Stimulated activated CD4-positive, alpha-beta T cell treated with anti-CD3 and anti-CD28 coated beads, Interleukin-4, amount 100 ng/mL, for 4 hours (primary cell): ENCODE measurements at places on chromosomes 3 and 15.

DNA sequence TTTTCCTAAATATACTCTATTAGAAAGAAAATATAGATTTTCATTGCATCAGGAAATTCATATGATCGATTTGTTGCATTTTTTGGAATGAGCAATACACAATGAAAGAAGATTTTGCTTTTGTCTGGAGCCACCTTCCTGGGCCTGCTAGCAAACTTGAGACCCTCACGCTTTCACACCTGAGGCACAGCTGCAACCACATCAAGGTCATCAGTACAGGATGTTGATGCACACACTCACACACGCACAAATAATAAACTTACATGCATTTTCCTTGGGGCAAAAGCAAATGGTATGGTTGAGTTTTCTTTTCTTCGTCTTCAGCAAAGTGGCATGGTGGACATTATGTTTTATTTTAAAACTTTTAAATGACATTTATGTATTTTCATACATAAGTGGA, 64.8 kb upstream of the SATB1 start:
- no peak for DNase-seq

GRCh38 chr3:74435631-74436030, 178.8 kb downstream of the CNTN3 start:
- no peak for DNase-seq

DNA sequence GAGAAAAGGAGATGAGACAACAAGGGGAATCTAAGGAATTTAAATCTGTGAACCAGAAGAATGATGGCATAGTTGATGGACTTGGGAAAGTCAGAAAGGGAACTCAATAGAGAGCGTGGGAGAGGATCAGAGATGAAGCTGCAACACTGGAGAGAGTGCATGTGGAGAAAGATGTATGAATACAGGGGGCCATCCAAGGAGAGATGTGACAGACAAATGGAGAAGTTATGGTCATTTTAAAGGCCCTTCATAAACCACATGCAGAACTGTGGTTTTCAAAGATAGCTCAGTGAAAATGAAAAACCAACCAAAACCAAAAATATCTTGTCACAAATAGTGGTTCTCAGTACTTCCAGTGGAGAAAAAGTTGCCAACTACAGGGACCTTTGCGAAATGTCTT, 265.2 kb downstream of the SUCLG2 start:
- no peak for DNase-seq

DNA sequence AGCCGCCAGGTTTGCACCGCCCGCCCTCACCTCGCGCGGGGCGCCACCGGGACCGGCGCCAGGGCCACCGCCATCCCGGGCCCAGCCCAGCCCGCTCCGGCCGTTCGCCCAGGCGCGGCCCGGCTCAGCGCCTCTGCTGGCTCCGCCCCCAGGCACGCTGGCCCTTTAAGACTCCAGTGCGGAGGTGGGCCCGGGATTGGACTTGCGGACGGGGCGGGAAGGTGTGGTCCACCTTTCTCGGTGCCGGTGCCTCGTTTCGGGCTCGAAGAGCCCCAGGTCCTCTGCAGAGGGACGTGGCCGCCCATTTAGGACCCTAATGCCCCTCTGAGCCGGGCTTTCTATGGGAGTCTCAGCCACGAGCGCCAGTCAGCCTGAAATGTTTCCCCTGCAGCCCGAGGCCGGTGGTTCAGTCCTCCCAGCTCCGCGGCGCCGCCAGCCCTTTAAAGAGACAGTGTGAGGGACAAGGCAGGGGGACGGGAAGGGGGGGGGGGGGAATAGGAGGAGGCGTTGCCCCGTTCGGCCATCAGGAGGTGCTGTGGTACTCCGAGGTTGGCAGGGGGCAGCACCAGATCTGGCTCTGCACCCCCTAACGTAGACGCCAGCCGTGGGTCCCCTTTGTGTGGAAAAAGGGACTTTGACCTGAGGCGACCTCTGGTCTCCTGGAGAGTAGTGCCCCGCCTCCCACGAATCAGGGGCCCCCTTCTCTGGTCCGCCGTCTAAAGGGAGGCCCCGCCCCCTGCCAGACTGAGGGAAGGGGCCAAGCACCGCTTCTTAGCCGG, 1.0 kb downstream of the HYAL2 start:
- DNase-seq, result peak; percentile 80

DNA sequence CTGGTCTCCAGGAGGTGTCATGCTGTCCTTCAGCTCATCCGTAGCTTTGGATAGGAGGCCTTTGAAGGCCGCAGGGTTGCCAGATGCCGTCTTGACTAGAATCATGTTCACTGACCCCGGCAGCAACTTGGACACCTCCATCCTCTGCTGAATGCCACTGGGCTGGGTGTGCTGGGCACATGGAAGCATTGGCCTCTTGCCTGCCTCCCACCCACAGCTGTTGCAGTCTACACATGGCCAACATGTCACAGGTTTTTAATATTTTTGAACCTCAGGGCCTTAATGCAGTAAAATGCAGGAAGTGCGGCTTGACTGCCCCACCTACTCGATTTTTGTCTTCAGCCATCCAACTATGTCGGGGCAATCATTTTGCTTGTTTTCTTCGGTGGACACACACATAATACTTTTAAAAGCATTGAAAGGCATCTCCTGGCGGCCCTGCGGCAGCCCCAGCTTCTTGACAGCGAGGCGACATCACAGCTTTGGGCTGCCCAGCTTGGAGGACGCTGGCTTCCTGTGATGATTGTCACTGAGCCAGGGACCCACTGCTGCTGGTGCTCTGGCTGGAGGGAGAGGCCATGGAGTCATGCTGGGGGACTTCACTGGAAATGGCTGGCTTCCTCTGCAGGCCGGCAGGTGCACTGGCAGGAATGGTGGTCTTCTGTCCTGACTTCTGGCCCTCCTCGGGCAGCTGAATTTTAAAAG, 31.6 kb upstream of the ACAD9 start:
- no peak for DNase-seq

GRCh38 chr15:38187630-38188313, 64.9 kb upstream of the SPRED1 start:
- DNase-seq, result no peak

GRCh38 chr15:39361497-39361896, 219.4 kb upstream of the THBS1 start:
- DNase-seq, result no peak

GRCh38 chr3:26592451-26592850, 30.1 kb upstream of the LRRC3B start:
- no peak for DNase-seq

DNA sequence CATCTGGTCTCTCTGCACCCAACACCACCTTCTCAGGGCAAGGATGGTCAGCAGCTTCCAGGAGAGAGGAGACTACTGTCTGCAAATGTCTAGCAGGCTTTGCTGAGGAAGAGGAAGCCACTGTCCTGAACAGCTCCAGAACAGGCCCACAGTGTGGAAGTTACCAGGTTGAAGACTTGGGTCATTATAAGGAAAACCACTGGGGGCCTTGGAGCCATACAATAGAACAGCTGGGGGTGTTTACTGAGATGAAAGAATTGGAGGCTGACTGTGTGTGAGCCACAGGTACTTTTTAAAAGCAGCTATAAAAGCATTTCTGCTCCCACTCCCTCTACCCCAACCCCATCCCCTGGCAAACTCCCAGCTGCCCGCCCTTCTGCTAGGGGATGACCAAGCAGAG, 24.2 kb downstream of the SRGAP3 start:
- DNase-seq, result no peak

DNA sequence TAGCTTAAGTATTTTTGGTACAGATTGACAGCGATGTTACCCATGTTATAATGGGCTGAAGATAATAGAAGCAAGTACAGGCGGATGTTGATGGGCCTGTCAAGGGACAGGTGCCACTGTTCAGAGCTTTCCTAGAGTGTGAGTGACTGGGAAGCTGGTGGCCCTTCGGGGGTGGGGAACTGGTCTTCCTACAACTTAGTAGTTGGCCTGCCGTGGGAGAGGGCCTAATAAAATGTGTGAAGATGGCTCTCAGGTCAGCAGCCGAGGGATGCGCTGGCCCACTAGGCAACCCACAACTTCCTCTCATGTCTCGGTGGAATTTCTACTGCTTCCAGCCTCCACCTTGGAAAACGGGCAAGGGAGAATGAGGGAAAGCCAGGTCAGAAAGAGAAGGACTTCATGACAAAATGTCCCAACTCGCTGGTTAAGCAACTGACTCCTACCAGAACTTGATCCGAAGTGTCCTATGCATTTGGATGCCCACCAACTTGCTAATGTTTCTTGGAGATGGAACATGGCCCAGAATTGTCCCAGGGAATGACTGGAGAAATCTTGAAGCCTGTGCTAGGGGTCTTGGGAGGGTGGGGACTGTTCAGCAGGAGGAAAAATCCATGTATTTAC, 1.4 kb downstream of the GYG1 start:
- no peak for DNase-seq

- no peak for DNase-seq
Observed at GRCh38 chr15:99017322-99017701, 9.7 kb upstream of the PGPEP1L start.

DNA sequence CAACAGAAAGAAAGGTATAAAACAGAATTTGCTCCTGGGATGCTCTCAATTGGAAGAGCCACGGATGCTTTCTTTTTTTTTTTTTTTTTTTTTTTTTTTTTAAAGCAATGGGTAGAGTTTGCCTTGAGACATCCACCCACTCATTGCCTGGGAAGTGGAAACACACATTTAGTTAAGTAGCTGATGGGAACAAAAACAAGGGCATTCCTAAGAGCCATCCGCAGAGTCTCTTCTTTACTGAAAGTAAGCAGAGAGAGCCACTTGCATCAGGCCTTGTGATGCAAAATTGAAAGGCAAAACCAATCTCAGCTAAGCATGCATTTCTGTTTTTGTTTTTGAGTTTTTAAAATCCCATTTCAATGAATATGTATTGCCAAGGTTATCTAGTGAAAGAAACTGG, 787.9 kb upstream of the LMCD1 start:
- DNase-seq, result no peak

GRCh38 chr3:144754076-144754783, 782.6 kb downstream of the DIPK2A start:
- no peak for DNase-seq

- DNase-seq, result no peak
Observed at GRCh38 chr3:67017211-67017610, 19.1 kb downstream of the KBTBD8 start.

DNA sequence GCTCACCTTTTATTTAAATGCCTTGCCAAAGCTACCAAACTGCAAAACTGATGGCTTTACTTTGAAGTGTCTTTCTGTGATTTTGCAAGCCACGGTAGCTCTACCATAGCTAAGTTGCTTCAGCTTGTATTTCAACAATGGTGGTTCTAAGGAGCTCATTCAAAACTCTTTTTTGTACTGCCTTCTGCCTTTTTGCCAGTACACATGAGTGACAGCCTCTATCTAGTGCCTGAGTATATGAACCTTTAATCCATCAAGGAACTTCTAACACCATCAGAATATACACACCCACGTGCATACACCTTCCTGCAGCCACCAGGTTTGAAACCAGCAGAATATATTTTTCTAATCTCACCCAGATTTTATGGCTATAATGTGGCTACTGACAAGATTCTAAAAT, 10.4 kb upstream of the NR2F2 start:
- DNase-seq, result no peak

- no peak for DNase-seq
Observed at GRCh38 chr3:57952651-57953050, 55.6 kb upstream of the FLNB start.

- no peak for DNase-seq
Observed at GRCh38 chr3:114451051-114451451, 157.2 kb downstream of the TIGIT start.

DNA sequence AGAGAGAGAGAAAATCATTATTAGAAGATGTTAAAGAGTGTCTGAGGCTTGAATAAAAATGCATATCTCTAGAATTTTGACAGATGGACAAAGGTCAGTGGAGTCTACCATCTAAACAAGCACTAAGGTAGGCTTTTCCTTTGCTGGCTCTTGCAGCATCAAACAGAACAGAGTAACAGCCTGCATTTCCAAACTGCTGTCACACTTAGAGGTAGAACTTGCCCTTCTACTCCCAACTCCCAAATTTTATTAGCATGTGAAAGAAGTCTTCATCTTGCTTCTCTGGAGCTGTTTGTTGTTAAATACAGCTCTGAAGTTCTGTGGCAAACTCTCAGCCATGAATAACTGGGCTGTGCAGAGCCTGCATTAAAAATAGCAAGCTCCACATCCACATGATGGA, 4.1 kb upstream of the MB21D2 start:
- no peak for DNase-seq

- DNase-seq, result no peak
Observed at GRCh38 chr3:105243076-105243475, 123.6 kb upstream of the ALCAM start.

- no peak for DNase-seq
Observed at GRCh38 chr3:111668888-111669488, 73.8 kb upstream of the ZBED2 start.

DNA sequence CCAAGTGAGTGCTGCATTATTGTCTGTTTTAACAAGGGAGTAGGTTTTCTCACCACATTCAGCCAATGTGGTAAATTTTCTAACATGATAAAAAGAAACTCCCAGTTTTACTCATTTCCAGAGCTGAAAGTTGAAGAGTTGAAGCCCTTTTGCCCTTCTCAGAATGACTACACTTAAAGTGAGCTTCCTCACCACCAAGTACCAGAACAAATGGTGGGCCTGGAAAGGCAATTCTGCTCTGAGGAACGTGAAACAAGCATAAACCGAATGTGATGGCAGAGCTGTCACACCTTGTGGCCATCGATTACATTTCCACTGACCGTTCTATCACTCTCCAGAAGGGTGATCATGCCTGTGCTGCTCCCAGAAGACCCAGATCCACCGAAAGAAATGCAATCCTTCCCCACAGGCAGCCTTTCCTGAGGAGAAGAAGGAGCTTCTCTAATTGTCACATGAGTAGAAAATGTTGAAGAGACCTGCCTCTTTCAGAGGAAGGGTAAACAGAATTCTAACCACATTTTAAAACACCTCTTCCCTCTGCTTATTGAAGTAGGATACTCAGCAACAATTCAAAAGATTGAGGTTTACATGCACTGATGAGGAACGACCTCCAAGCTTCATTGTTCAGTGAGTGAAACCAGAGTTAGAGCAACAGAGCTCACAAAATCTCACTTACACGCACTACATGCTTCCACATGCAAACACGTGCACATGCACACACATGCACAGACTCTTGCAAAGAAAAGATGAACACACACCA, 21.4 kb upstream of the CCR9 start:
- no peak for DNase-seq

DNA sequence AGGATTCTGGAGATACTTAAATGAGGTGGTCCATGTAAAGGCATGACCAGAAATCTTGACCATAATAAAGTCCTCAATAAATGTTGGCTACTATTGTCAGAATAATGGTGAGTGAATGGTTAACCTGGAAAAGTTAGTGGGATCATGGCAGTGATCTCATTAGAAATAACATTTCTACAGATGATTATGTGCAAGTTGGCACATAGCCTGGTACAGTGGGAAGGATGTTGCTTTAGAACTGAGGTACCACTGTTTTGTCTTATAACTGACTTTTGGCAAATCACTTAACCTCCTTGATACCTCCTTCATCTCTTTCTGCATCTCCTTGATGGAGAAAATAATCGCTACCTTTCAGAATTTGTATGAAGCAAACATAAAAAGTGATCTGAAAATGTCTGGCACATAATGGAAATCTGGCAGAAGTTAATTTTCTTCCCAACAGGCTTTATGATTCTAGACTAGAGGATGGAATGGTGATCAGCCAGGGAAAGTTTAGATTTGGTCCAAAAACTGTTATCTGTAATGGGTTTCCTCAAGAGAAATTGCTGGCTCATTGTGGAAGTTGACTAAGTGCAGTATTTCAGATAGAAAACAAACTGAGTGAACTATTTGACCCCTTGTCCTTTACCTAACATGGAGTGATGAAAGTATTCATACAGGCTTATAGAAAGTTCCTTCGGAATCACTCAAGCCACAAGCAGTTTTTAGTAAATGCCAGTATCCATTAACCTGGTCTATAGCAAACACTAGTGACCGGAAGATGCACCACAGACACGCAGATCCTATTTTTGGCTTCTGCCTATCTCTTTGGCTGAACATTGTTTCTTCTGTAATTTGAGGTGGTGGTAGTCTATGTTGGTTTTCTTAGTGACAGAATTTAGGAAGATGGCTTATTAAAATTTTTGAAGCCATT, 449.6 kb upstream of the TGFBR2 start:
- no peak for DNase-seq
